Stomach (tissue), 19 donors: ENCODE measurements at places on chromosomes 5 and 9. TPM values are rescaled to one million over a fixed set of nuclear protein-coding genes. Genes with fewer than 3 reads are reported as not detected.

DNA sequence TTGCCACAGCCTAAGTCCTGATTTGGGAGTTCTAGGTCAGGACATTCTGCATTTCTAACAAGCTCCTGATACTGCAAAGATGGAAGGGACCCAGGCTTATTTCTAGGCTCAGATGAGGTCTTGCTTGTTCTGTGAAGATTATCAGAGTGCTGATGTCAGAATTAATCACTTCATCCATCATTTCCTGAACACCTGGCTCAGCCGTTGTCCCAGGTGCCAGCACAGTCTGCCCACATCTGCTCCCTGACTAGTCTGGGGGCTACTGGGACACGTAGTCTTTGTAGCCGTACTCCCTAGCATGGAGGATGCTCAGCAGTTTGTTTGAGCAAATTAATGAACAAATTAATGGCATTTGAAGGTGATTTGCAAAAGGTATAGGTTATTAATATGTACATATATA lies 17.9 kb upstream of the SPINK4 start:
- no peak overlapping the region for H3K27ac ChIP-seq
- H3K4me3 ChIP-seq, result no peak overlapping the region
- H3K36me3 ChIP-seq, result no peaks in the 10 kb centered on the region
- DNase-seq, result no peak

- H3K36me3 ChIP-seq, result no peaks in the 10 kb centered on the region
- no peak overlapping the region for H3K27ac ChIP-seq
- no peak overlapping the region for H3K4me3 ChIP-seq
- H3K27me3 ChIP-seq, result peaks cover 7% of the 10 kb centered on the region
These were observed 166.1 kb downstream of the CACNA1B start for GRCh38 chr9:138043411-138044345.

DNA sequence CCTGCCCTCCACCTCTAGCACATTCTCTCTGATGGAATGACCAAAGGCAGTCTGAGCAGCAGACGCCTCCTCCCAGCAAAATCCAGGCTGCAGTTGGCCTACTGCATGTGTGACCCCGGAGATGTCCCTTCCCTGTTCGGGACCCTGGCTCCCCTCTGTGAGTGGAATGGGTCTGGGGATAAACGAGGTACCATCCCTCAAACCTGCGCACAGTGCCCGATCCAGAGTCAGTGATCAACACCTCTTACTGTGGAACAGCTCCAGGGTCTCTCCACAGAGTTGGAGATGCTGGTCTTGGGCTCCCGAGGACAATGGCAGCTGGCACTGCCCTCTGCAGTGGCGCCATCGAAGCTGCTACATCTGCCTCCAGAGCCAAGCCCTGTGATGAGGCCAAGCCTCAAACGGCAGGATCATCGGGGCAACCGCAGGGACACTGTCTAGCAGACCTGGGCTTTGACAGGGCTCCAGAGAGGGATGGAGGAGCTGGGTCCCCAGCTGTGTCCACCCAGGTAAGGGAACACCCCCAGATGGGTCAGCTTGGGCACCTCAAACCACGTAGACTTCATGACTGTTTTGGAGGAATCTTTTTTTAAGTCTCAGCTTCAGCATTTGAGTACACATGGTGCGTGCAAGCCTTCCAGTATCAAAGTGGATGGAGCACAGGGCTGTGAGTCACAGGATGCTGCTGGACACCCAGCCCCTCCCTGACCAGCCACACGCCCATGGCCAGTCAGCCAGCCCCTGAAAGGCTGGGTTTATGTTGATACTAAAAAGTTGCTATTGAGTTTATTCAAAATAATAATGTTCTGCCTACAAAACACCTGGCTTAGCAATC lies 13.0 kb downstream of the MED10 start:
- peaks cover 76% of the 10 kb centered on the region for H3K36me3 ChIP-seq
- H3K4me1 ChIP-seq, result no peaks in the 10 kb centered on the region
- H3K27ac ChIP-seq, result no peak overlapping the region
- peak; percentile 16 for DNase-seq
- no peak overlapping the region for H3K4me3 ChIP-seq
- no peaks in the 10 kb centered on the region for H3K27me3 ChIP-seq

PCDHA10 gene
- polyA plus RNA-seq, result 0.03 TPM

IFNA21 gene
- polyA plus RNA-seq, result not detected

DNA sequence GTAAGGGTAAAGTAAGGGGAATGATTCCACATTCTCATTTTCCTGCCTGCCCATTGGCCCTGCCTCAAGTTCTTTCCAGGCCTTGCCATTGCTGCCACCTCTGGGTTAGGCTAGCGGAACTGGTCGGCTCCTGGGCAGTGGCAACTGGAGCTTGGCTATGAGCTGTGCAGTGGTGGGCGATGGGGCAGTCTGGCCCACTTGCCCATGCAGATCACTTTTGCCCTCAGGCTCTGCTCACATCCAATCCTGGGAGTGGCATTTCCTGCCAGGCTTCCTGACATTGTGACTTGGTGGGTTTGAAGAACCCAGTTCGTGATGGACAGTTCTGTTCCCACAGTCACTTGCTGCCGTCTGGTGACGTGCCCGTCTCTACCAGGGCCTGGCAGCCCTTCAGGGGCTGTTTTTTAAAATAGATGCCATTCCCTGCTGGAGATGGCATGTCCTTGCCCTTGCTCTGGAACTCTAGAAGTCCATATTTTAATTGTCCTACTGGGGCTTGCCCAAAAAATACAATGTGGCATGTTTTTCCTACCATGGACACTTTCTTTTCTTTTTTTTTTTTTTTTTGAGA lies 86.1 kb downstream of the FGF18 start:
- no peaks in the 10 kb centered on the region for H3K4me1 ChIP-seq
- H3K27ac ChIP-seq, result no peak overlapping the region
- H3K27me3 ChIP-seq, result no peaks in the 10 kb centered on the region
- H3K36me3 ChIP-seq, result no peaks in the 10 kb centered on the region

DNA sequence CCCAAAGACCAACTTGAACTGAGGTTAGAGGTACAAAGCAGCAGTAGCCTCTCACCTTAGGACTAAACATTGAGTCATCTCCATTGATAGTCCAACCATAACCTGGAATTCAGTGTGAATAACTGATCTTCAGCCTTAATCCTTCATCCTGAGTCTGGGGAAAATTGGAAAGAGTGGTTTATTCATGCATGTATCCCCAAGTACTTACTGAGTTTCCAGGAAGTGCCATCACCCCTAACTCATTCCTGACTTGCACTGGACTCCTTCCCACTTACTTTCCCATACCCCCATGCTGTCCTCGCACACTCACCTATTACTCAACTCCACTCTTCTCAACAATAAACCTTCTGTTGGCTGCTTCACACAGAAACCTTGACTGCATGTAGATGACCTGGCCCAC lies 161.4 kb upstream of the ZNF462 start:
- H3K36me3 ChIP-seq, result no peaks in the 10 kb centered on the region
- no peak for DNase-seq
- no peak overlapping the region for H3K27ac ChIP-seq
- H3K4me3 ChIP-seq, result no peak overlapping the region
- H3K4me1 ChIP-seq, result no peaks in the 10 kb centered on the region

GRCh38 chr9:114989600-114990410 lies 59.4 kb upstream of the TNFSF8 start:
- no peaks in the 10 kb centered on the region for H3K4me1 ChIP-seq
- DNase-seq, result no peak
- H3K27me3 ChIP-seq, result no peaks in the 10 kb centered on the region

NDFIP1 gene
- polyA plus RNA-seq, result 25.3 TPM

DNA sequence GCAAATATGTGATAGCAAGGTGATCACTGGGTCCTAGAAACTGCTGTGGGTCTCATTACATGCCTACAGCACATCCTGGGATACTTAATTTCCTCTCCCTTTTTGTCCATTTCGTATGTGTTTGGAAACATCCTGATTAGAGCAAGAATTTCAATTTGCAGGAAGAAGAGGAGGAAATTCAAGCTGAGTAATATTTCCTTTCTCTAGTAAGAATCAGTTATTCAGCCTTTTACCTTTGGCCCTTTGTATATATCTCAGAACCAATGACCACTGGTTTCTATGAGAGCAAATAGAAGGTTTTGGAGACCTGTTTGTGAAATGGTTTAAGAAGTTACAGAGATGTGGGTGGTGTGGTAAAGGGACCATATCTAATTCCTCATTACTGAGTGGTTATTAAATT lies 171.6 kb downstream of the RMI1 start:
- H3K4me1 ChIP-seq, result peaks cover 17% of the 10 kb centered on the region
- DNase-seq, result no peak
- H3K27ac ChIP-seq, result no peak overlapping the region
- H3K27me3 ChIP-seq, result no peaks in the 10 kb centered on the region
- no peaks in the 10 kb centered on the region for H3K36me3 ChIP-seq
- H3K4me3 ChIP-seq, result no peak overlapping the region

DNA sequence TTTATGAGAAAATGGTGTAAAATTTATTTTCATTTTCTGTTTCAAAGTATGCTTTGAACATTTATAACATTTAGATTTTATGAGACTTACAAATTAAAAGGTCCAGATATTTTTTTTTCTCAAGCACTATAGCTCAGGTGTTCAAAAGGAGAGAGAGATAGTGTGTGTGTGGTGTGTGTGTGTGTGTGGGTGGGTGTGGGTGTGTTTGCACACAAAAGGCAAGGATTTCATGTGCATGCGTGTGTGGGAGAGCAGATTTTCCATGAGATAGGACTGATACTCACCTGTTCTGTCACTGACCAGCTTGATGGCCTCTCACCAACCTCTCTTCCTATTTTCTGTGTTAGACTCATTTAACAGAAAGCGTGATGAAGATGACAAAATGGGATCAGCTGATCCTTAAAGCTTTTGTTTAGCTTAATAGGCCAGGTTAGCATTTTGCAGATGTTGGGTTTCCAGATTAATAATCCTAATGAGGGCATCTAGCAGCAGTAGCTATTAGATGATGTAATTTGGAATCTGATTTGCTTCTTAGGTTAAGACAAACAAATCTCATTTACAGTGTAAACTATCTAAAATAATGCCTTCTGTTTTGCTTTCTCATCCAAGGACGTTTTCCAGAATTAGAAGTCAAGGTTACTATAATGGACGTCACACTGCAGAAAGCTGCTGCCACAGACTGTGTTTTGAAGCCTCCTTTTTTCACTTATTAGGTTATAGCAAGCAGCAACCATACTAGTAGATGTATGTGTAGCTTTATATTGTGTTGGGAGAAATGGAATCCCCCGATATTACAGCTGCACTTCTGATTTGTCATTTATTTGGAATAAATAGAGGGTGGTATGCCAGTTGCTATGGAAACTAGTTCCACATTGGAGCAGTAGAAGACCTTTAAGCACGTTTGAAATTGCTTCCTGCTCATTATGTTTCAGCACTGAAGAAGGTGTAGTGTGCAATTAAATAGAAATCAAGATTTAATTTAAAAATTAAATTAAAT lies 355.6 kb downstream of the TAF11L14 start:
- no peak overlapping the region for H3K27ac ChIP-seq
- H3K36me3 ChIP-seq, result no peaks in the 10 kb centered on the region
- H3K27me3 ChIP-seq, result no peaks in the 10 kb centered on the region
- no peak overlapping the region for H3K4me3 ChIP-seq
- peak; percentile 19 for DNase-seq

ADRA1B gene
- 0.25 TPM for polyA plus RNA-seq

DNA sequence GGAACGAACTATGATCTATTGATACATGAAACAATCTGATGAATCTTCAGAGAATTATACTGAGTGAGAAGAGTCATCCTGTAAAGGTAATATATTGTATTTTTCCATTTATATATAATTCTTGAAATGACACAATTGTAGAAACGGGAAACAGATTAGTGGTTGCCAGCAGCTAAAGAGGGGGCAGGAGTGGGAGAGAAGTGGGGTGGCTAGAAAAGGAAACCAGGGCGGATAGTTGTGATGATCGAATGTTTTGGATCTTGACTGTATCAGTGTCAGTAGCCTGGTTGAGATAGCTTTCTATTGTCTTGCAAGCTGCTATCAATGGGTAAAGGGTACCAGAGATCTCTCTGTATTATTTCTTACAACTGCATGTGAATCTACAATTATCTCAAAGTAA lies 17.7 kb upstream of the RAPGEF1 start:
- H3K27me3 ChIP-seq, result no peaks in the 10 kb centered on the region
- no peak for DNase-seq
- H3K4me1 ChIP-seq, result peaks cover 10% of the 10 kb centered on the region
- H3K4me3 ChIP-seq, result no peak overlapping the region
- H3K27ac ChIP-seq, result no peak overlapping the region
- no peaks in the 10 kb centered on the region for H3K36me3 ChIP-seq
